Activated T-cell treated with anti-CD3 and anti-CD28 coated beads for 48 hours (primary cell): ENCODE measurements at places on chromosomes 1 and 21.

DNA sequence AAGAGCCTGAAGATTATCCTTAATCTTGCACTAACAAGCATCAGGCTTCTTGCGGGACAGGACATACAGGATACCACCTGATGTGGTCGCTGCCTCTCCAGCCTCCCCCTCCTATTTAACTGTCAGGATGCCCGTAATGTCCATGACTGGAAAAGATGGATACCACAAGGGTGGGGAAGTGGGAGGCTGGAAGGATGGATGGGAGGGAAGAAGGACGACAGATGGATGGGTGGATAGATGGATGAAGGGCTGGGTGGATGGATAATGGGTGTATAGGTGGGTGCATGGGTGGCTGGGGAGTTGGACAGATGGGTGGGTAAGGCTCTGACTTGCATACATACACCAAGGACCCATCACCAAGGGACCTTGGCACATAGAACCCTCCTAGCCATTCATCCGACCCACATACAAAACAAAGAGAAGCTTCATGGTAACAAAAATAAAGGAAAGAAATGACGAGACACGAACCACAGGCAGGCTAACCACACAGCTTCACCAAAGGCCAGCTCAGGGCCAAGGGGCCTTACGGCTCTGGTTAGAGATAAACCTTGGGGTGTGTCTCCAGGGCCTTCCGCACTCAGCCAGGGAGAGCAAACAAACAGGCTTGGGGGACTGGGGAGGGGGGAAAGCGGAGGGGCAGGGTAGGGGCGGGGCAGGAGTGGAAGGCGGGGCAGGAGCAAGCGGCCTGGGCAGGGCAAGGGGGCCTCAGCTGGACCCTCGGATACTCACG is 50.5 kb downstream of the HSPG2 start:
- no peak for DNase-seq

- DNase-seq = peak; percentile 30
Measured at GRCh38 chr1:3717715-3718601, 34.3 kb upstream of the CCDC27 start.

DNA sequence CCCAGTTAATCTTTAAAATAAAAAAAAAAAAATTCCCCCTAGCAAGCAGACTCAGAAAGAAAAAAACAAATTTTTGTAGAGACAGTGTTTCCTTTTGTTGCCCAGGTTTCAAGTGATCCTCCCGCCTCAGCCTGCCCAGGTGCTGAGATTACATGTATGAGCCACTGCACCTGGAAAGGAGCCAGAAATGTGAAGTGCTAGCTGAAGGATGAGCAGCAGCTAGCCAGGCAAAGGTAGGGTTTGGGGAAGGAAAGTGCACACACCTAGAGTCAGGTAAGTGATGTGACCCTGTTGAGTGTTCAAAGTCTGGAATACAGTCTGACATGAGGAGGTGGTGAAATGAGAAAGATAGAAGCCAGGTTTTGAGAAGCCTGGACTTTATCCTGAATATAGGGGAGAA is 1.7 kb downstream of the AKR1A1 start:
- DNase-seq = no peak

DNA sequence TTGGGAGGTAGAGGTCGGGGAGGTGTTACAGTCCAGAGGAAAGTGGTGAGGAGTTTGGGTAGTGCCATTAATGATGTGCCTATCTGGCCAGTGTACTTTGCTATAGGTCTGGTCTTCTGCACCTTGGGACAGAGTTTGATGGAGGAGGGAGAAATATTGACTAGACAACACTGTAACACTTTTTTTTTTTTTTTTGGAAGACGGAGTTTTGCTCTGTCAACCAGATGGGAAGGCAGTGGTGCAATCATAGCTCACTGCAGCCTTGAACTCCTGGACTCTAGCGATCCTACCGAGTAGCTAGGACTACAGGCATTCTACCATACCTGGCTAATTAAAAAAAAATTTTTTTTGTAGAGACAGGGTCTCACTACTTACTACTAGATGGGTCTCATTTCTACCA is 1.9 kb downstream of the SCP2 start:
- no peak for DNase-seq

GRCh38 chr21:43300496-43301408 is 126.2 kb downstream of the SIK1 start:
- no peak for DNase-seq

GRCh38 chr1:231207437-231207836 is 33.6 kb upstream of the GNPAT start:
- no peak for DNase-seq

DNA sequence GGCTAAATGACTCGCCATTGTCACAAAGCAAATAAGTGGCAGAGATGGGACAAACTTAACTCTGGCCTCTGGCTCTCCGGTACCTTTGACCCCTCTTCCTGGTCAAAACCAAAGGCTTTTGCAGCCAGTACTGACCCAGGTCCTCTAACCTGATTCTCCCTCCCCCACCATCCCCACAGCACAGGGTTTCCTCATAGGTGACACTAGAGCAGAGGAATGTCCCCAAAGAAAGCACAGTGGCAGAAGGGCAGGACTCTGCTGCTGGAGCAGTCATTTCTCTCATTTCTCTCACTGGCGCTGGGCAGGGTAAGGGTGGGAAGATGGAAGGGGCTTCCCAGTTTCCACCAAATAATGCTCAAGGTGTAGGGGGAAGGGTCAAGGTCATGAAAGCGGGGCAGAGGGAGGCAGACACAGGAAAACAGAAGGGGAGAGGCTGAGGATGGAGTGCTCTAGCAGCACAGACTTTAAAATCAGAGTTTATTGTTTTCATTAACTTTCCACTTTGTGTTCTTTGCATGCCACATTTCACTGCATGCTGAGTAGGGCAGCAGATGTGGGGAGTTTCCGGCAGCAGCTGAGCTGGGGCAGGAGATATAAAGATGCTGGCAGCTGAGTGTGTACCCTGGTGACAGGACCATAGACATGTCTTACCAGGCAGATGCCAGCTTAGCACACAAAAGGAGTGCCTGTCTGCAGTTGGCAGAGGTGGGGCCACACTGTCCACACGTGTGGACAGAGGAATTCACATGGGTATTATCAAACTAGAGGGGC is 80.5 kb downstream of the FAM78B start:
- DNase-seq = no peak

DNA sequence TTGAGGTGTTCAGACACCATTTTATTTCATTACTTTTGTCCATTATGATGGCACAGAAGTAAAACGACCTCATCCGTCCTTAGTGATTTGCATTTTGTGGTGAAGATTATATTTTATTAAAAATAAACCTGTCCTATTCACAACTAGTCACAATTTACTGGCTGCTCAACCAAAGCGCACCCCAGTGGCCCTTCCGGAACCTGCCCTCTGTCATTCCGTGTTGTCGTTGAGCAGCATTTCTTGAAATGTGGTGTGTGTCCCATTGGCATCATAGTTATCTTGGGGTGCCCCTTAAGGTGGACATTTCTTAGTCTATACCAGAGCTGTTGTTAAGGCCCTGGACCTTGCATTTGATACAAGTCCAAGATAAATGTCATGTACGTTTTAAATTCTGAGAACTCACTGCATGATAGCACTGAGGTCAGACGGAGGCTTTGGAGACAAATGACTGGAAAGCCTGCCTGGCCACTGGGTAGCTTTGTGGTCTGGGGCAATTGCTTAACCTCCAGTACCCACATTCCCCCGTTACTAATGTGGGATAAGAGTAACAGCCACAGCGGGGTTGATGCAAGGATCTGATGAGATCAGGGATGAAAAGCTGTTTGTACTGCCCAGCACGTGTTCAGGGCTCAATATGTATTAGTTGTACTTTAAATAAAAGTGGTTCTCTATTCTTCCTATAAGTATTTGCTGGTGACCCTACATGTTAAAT is 36.2 kb downstream of the BACH1 start:
- no peak for DNase-seq

DNA sequence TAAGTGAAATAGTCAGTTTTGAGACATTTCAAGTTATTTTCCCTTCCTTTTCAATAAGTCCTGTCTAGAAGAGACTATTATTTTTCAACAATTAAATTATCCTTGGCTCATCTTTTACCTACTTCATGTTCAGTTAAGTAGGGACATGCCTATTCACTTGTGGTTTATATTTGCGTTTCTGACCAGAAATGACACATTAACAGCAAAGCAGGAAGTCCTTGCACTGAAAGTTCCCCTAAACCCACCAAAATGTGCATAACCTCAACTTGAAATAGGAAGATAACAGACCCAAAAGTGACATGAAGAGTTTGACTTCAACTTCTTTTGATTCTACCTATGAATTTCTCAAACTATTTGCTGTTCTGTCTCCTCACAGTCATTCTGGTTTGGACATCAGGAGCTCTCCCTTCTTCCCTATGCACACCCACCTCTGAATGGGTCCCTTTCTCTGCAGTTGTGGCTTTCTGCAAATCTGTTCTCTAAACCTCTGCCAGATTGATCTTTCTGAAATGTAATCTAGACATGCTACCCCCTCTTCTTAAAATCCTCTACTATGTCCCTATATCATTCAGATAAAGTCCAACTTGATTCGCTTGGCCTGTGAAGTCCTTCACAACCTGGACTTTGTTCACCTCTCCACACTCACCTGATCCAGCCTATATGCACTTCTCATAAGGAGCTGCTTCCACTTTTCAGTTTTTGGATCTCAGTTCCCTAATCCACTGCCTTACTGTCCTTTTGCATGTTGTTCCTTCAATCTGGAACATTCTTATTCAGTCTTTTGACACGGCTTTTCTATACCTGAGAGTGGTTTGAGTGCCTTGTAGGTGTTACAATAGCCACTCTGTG is 661.5 kb upstream of the ADGRL4 start:
- no peak for DNase-seq

DNA sequence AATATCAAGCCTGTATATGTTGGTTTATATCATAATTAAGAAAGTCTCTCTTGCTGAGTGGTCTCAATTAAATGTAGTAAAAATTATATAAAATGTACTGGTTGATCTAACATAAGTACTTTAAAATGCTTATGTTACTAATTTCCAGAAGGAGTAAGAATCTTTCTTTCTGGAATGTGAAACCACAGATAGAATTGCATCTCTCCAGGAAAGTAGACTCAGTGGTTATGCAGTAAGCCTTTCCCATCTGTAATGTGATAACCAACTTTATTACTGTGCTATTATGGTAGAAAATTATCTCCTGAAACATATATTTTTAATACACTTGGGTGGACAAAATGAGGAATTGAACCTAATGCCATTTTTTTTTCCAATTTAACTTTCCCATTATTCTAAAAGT is 8.9 kb upstream of the RALGPS2 start:
- DNase-seq = no peak

GRCh38 chr1:12302798-12303447 is 73.1 kb downstream of the VPS13D start:
- no peak for DNase-seq

DNA sequence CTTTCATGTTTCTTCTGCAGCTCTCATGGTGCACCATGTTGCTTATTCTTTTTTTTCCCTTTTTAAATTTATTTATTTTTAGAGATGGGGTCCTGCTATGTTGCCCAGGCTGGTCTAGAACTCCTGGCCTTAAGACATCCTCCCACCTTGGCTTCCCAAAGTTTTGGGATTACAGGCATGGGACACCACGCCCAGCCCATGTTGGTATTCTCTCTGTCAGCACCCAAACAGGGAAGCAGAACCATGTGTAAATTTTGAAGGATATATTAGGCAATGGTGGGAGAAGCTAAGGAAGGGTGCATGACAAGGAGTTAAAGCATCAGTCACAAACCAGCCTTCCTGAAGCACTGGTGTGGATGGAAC is 39.6 kb upstream of the ENAH start:
- no peak for DNase-seq

DNA sequence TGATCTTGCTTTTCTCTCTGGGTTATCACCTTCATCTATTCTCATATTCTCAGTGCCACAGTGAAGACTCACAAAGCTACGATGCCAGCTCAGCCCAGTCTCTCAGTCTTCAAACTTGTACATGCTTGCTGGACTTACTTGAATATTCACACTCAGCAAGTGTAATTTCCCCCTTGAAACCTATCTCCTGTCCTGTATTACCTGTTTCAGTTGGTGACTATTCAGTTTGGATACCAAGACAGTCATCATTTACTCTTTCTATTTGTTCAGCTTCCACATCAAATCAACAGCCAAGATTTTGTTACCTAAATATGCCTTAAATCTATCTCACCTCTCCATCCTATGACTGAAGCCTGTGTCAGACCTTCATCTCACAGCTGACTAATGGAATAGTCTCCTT is 209.7 kb downstream of the LRRC7 start:
- no peak for DNase-seq

GRCh38 chr1:161082996-161083747 is 6.2 kb downstream of the NECTIN4 start:
- DNase-seq = no peak

DNA sequence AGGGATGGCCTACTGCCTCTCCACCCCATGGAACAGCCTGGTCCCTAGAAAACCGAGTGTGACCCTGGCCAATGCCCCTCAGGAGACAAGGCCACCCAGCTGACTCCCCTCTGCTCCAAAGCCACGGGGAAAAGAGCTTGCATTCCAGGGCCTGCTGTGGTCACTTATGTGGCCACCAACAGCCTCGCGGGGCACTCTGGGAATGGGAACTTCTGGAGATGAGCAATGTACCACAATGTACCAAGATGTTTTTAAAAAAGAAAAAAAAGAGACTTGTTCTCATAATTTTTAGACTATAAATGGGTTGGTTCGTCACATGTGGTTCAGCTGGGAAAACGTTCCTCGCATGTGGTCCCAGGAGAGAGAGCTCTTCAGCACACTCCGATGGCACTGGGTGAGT is 62.8 kb downstream of the SLC66A1 start:
- DNase-seq = no peak

- DNase-seq = no peak
Measured at GRCh38 chr1:43451701-43452532, 1.8 kb downstream of the HYI start.

DNA sequence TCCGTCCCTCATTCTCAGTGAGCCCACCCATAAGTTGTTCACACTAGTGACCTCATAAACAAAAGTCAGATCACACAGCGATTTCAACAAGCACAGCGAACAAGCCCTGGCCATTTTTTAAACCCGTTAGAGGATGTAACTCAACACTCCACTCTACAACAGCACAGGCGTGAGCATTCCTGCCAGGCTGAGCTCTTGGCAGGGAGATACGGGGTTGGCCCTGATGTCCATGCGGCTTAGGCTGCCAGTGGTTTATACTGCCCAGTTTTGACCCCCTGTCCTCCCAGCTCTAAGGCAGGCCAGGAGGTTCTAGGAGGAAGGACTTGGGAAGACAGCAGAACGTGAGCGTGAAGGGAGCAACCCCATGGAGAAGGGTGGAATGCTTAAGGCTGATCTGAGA is 35.0 kb downstream of the PARP1 start:
- no peak for DNase-seq

DNA sequence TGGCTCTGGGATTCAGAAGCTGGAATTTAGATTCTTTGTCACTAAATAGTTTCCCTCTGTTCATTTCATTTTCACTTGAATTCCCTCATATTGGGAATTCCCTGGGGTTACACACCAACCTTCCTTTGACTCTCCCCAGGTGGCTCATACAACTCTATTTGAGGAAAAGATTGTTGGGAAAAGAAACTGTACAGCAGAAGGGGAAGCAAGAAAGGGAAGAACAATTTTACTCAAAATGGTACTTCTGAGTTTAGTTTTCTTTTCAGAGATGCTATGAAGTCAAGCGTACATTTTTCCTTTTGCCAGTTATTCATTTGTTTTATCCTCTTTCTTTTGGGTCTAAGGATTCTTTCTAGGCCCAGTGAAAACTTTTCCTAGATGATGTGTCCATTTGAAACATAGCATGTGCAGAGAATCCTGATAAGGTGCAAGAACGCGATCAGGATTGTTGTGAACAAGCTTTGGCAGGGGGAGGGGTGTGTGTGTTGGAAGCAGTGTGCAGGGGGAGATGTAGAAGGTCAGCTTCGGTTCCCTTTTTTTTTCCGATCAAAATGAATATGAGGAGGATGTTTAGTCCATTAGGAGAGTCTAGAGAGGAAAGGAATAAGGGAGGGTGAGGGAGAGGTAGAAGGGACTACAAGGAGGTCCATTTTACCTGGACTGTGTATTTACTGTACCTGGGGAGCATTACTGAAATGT is 26.8 kb upstream of the CD1D start:
- no peak for DNase-seq
